ENCODE measurements at places on chromosomes 2 and 18.

- DNase-seq = no peak
Measured at GRCh38 chr2:127217470-127218325, 2.4 kb downstream of the CYP27C1 start.

DNA sequence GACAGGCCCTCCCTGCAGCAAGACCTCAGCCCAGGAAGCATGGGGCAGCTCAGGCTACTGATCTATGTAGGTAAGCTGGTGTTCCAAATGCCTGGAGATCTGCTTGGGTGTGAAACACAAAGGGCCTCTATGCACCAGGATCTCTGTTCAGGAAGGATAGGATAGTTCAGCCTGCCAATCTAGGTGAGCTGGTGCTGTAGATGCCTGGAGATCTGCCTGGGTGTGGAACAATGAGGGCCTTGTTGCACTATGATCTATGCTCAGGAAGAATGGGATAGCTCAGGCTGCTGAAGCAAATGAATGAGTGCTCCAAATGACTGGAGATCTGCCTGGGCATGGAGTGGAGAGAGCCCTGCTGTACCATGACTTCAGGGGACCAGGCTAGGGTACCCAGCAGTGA lies 48.9 kb upstream of the MYL1 start:
- DNase-seq = no peak

GRCh38 chr2:176385838-176386237 lies 116.6 kb downstream of the MTX2 start:
- no peak for DNase-seq

DNA sequence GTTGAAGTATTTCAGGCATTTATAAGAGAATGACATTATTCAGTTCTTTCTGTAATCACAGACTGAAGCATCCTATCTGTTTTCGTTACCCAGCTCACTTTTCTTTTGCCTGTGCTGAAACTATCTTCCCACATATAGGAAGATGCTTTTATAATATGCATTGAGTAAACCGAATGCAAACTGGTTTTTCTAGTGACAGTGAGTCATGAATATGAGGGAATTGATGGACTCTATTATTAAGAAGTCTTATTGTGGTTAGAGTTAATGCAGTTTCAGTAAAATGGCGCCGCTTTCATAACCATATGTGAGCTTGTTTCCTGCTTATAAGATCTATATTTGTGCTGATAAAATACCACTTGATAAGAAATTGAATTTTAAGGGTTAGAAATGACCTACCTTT lies 59.2 kb downstream of the ACVR2A start:
- DNase-seq = no peak

DNA sequence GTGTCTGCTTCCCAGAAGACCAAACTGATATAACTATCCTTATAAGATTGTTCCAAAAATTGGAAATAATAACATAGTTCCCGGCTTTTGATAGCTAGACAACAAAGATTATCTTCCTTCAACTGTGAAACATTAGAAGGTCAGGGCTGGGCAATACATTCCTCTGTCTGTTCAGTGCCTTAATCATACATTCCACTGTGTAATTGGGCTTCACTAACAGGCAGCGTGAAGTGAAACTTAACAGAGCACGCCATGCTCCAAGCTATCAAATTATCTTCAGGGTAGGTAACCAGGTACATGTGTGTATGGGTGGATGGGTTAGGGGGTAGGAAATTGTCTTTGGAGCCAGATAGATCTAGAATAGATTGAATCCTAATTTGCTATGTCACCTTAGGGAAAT lies 23.5 kb upstream of the ARL5A start:
- DNase-seq = no peak

DNA sequence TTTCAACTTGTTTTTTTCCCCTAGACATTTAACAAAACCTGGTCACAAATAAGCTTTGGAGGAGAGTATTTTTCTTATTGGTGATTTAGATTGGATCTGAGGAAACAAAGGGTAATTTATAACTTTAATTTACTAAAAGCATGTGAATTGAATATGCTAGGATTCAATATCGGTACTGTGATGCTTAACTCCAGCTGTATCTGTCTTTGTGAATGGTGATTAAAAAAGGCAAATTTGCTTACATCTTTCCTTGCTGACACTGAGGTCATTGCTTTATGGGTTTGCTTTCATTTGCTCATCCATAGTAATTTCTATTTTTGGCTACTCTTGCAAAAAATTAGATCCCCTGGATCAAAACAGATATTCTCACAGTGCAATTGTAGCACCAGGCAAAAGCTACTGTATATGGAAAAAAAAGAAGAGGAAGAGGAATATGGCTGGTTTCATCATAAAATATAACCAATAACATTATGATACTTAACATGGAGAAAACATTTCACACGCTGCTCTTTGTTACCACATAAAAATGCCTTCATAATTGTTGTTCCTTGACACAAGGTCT lies 832.0 kb upstream of the ZEB2 start:
- no peak for DNase-seq

GRCh38 chr2:115070002-115070401 lies 627.6 kb downstream of the DPP10 start:
- DNase-seq = no peak

- no peak for DNase-seq
Measured at GRCh38 chr2:224173933-224174332, 134.8 kb upstream of the SERPINE2 start.

DNA sequence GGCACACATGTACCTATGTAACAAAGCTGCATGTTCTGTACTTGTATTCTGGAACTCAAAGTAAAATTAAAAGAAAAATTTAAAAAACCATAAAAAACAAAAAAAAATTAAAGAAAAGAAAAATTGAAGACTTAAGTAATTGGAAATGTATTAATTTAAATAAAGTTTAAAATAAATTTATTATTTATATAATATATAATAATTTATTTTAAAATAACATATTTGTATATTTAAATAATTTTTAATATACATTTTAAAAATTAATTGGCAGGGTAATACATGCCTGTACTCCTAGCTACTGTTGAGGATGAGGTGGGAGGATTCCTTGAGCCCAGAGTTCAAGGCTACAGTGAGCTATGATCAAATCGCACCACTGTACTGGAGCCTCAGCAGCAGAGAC lies 1830.6 kb upstream of the CELF4 start:
- DNase-seq = no peak
